T47D (cell line): ENCODE measurements at places on chromosomes 4 and X.

DNA sequence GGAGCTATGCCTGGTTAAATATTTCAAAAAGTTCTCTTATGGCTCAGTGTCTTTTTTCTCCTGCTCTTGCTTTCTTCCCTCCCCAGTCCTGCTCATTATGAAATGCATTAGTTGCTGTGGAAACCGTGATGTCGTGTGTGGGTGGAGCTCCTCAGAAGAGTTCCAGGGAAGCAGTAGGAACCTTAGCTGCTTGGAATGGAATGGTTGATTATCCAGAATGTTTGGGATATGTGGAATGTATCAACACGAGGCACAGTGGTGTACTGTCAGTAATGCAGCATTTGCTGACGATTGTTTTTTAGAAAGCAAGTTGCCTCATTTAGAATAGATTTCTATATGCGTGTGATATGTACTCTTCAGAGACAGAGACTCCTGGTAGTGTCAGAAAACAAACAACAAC lies 333.2 kb downstream of the ARHGAP10 start:
- DNase-seq, result no peak

DNA sequence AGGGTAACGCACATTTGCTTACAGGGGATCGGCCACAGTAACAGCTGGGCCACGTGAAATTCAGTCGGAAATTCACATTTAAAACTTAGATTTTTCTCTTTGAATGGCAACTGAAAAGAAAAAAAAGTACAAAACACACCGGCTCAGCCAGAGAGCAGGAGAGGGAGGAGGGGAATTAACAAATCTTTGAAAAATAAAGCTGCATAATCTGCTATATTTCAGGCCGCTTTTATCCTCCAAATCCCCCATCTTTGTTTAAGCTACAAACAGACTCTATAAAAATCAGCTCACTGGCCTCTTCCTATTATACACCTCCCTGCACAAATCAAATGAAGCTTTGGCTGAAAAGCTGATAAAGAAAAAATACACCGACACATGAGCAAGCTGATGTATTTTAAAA lies 169.1 kb downstream of the LDB2 start:
- no peak for DNase-seq

DNA sequence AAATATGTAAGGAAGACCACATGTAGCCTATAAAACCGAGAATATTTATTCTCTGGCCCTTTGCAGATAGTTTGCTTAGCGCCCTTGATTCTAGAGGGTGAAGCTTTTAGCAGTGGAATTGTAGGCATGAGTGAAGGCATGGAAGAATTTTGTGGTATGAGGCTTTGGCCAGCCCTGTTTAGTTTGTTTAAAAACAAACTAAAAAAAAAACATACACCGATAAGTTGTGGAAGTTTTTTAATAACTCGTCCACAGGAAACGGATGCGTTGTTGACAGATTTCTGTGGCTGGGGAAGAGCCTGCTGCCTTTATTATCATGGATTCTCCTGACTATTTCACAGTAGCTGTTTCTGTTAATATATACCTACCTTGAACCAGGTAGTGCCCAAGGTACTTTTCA lies 194.7 kb upstream of the LNX1 start:
- DNase-seq, result no peak

DNA sequence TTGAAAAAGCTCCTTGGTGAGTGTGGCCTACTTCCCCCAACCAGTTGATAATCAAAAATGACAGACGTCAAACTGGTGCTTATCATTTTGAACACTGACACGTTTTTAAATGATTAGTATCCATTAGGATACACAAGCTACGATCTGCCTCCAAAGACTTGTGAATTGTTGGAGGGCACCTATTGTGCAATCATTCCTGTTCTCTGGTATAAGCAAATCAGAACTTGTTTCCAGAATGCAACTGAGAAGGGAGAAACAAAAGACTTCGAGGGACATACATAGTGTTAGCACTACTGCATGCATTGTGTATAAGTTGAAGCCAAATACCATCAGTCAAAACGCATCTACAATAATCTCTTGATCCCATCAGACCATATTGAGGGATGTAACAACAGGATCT lies 11.6 kb downstream of the NPY2R start:
- no peak for DNase-seq

GRCh38 chr4:32826169-32826568 lies 2106.0 kb downstream of the PCDH7 start:
- no peak for DNase-seq

DNA sequence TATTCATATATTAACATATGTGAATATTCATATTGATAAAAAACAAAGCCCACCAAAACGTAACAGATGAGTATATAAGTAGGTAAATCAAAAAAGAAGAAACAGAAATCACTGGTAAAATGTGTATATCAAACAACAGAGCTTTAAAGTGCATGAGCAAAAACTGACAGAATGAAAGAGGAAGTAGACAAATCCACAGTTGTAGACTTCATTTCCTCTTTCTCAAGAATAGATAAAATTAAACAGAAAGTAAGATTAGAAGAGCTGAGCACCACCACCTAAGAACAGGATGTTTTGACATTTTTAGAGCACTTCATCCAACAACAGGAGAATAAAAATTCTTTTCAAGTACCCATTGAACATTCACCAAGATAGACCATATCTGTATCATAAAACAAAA lies 64.6 kb downstream of the CNKSR2 start:
- DNase-seq, result no peak

GRCh38 chrX:39613482-39613995 lies 484.2 kb downstream of the BCOR start:
- DNase-seq, result peak; percentile 26

GRCh38 chr4:39446842-39447573 lies 11.7 kb downstream of the RPL9 start:
- no peak for DNase-seq

DNA sequence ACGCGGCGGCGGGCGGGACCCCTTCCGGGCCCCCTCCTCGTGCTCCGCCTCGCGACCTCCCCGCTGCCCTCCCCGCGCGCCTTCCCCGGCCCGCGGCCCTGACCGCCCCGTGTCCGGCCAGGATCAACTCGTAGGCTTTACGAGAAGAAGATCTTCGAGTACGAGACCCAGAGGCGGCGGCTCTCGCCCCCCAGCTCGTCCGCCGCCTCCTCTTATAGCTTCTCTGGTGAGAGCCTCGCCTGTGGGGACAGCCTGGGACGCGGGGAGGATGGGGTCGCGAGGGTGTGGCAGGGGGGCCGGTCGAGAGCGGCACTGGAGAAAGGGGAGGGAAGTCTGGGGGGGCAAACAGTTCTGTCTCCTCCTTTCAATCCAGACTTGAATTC lies 465 bp downstream of the EMD start:
- no peak for DNase-seq

- peak; percentile 7 for DNase-seq
Measured at GRCh38 chrX:15146515-15146914, 123.4 kb downstream of the ASB9 start.
